ENCODE measurements at places on chromosomes 5 and 9.

- no peak for DNase-seq
Measured at GRCh38 chr9:137454597-137455358, 4.4 kb downstream of the NSMF start.

GRCh38 chr5:9196403-9197227, 349.3 kb downstream of the SEMA5A start:
- DNase-seq = no peak

GRCh38 chr5:143601917-143602333, 198.4 kb upstream of the NR3C1 start:
- DNase-seq = no peak

GRCh38 chr9:34363619-34364351, 12.9 kb downstream of the MYORG start:
- no peak for DNase-seq

- no peak for DNase-seq
Measured at GRCh38 chr5:59591162-59591561, 302.4 kb downstream of the PDE4D start.

- peak; percentile 15 for DNase-seq
Measured at GRCh38 chr5:151719228-151720000, 32.7 kb upstream of the SPARC start.

- DNase-seq = no peak
Measured at GRCh38 chr9:118446943-118447639, 742.9 kb downstream of the TLR4 start.

- no peak for DNase-seq
Measured at GRCh38 chr5:17431272-17432050, 66.6 kb upstream of the TAF11L2 start.

DNA sequence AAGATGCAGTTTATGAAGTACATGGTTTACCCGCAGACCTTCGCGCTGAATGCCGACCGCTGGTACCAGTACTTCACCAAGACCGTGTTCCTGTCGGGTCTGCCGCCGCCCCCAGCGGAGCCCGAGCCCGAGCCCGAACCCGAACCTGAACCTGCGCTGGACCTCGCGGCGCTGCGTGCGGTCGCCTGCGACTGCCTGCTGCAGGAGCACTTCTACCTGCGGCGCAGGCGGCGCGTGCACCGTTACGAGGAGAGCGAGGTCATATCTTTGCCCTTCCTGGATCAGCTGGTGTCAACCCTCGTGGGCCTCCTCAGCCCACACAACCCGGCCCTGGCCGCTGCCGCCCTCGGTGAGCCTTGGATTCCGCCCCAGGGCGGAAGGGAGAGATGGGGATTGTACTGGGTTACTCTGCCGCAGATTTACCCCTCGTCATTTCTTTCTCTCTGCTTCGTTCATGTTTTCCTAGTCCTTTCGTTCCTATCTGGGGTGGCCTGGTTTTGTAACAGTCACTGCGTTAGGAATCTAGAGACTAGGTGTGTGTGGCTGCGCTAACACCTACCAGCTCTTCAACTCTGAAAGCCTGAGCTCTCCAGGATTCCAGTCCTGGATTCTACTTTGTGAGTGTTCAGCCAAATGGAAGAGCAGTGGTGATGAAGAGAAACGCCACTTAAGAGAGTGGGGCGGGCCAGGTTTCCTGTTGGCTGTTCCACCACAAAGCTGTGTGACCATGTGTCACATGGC, 638 bp downstream of the MRPS30 start:
- DNase-seq = peak; percentile 64

DNA sequence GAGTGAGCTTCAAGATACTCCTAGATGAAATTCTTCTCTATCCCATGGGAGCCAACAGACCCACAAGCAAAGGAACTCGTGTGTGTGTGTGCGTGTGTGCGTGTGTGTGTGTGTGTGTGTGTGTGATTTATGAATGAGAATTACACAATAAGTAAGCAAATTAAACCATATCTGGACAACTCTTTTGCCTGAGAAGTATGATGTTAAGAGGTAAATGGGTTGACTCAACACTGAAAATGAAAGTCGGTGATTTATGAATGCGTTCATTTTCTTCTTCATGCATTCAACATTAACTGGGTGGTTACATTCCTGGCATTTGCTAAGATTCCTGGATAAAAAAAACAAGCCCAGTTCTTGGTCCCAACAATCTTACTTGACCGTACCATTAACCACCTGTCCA, 171.3 kb upstream of the ZNF462 start:
- DNase-seq = no peak

GRCh38 chr9:106309925-106310324, 553.0 kb upstream of the ZNF462 start:
- no peak for DNase-seq

GRCh38 chr5:107486489-107486888, 184.2 kb downstream of the EFNA5 start:
- DNase-seq = peak; percentile 51

GRCh38 chr9:129587487-129588262, 33.2 kb downstream of the C9orf50 start:
- DNase-seq = no peak

GRCh38 chr9:68872026-68872501, 141.8 kb downstream of the PRKACG start:
- no peak for DNase-seq

- DNase-seq = no peak
Measured at GRCh38 chr9:17532461-17532860, 46.4 kb upstream of the SH3GL2 start.

DNA sequence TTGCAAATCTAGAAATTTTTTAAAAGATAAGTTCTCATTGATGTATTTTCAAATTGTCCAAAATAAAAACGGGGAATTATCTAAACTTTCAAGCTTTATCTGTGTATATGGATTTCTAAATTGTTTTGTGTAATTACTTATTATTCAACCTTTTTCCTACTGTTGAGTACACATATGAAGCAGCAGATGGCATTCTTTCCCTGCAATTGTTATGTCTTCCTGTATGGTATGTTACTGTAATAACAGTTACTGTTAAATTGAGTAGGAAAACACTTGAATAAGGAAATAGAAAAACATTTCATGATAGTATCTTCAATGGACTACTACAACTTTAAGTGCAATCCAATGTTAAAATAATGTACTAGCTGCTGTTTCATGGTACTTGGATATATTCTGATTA, 124.8 kb downstream of the RANBP17 start:
- no peak for DNase-seq

GRCh38 chr9:20610591-20610990, 11.7 kb downstream of the MLLT3 start:
- no peak for DNase-seq

DNA sequence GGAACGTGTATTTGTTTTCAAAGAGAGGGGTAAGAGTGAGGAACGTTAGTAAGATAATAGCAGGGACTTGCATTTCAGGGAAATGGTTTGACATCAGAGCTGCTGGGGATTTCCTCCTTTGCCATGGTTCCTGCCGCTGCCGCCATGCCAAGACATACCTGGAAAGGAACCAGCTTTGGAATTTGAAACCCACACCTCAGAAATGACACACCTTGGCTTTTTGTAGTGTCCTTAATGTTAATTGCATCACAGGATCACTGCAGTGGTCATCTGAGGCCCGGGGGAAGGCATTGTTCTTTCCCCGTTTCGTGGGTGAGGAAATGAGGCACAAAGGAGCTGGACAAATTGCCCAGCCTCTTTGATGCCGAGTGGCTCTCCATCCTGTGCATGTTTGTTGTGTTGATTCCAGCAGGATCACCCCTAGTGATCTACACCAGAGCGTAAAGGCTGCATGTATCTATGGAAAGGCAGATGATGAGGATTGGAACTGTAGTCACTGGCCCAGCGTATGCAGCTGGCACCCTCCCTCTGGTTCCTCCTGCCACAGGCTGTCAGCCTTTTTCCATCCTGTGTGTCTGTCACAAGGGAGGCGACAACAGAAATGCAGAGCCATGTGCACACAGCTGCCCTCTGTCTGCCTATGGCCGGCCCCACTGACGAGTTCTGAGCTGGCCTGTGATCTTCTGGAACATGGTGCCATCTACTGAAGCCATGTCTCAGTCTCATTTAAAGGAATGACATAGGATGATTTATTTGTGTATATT, 37.8 kb downstream of the SLC46A2 start:
- no peak for DNase-seq

DNA sequence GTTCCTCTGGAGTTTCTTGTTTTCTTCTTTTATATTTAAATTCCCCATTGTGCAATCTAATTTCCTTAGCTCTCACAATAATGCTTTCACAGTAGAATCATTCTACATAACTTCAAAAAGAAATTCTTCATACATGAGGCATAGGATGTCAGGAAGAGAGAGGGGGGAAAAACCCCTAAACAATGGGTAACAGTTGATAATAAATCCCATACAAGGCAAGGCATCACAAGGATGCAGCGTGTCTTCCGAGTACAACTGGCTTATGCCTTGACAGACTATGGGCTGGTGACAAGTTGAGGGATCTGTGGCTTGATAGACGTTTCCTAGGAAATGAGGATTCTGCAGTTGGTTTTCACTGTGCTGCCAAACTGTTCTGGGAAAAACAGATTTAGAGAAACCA, 247.4 kb downstream of the ARL15 start:
- no peak for DNase-seq

- DNase-seq = no peak
Measured at GRCh38 chr9:27732494-27732893, 159.2 kb upstream of the C9orf72 start.

GRCh38 chr9:137320555-137321384, 18.7 kb upstream of the NRARP start:
- no peak for DNase-seq

DNA sequence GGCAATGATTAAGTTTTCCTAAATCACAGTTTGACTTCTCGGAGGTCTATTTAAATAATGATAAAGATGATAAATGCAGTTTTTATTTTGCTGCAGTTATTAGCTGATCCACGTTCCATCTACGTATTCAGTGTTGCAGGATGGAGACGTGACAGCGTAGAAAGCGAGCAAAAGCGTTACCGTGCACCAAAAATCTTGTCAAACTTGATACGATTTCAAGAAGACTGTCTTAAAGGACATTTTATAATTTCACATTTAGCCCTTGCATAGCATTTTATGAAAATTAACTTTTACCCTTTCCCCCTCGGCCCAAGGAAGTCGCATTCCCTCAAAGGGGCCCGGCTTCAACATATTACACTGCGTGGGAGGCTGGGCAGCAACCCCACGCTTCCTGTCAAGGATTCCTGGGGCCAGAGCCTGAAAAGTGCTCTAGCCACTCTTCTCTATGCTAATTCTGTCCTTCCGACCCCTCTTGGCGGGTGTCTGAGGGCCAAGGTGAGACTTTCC, 7.1 kb upstream of the PURA start:
- DNase-seq = no peak
